AG04450 (cell line): ENCODE measurements at places on chromosomes 11 and 22.

DNA sequence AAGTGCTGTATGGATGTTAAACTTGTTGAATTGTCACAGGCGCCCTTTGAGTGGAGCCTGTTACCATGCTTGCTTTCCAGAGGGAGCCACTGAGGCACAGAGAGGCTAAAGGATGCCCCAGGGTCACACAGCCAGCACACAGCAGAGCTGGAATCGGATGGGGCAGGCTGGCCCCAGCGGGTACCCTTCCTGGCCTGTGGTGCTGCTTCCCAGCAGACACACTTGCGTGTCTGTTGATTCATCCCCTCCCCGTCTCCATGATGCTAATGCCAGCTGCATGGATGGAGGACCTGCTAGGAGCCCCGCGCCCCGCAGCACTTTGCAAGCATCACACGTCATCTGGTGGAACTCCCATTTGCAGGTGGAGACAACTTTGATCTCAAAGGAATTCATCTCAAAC, 52.4 kb upstream of the SHISAL1 start:
- no peak for DNase-seq

DNA sequence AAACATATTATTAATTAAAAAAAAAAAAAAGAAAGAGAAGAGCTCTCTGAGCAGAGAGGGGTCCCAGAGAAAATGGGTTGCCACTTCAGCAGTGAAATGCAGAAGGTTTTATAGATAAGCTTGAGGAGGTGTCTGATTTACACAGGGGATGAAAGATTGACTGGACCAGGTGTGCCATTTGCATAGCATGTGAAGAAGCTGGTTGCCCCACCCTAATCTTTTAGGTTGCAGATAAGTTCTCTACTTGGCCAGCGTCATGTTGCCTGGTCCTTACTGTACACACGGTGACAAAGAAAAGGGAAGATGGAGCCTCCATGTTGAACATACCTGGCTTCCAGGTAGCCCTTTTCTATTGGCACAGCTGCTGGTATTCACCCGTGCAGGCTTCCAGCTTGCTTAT, 41.4 kb downstream of the MS4A2 start:
- DNase-seq = no peak

DNA sequence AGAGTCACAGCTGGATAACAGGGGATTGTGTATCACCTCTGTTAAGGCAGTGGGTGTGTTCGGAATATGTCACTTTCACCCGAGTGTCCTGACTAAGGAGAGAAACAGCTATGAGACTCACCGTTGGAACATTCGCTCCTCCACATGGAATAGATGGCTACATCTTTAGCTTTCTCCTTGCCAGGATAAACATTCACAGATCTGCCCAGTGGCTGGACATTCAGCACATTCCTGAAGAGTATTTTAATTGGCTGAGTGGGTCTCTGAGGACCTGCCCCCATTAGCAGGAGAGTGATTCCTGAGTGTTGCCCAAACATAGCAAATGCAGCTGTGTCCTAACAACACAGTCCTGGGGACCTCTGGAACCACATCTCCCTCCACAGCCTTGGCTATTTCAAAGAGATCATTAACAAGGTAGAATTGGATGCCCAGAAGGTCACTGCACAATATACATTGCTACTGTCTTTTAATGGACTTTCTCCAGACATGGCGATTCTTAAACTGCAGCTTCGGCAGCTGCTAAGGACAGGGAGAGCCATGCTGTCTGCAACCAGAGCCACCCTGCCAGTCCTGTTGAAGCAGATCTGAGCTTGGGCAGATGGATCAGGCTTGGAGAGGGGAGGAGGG, 435.0 kb upstream of the CADM1 start:
- DNase-seq = peak; percentile 55

- no peak for DNase-seq
These were observed 157.4 kb downstream of the COMMD9 start for GRCh38 chr11:36131721-36132397.

DNA sequence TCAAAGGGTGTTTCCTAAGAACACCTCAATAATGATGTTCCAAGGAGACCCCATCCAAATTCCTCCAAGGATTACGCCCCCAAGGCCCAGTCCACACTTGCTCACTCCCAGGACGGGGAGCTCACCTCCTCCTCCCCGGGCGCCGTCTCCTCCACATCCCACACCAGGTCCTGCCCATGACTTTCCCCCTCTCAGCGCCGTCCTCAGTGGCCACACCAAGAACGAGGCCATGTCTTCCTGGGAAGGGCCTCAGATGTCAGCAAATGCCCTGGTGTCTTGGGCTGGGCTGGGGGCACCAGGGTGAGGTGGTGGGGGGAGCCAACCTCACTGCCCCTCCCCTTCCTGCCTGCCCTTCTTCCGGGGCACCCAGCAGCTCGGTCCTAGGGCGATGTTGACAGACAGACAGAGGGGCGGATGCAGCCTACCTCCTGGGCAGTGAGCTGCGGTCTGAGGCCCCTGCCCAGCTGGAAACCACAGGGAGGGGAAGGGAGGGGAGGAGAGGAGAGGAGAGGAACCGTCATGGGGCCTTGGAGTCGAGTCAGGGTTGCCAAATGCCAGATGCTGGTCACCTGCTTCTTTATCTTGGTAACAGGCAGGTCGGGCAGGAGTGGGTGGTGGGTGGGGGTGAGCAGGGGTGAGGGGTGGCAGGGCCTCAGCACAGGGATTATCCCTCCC, at the start of the genes C11orf21 and TSPAN32:
C11orf21 (minus strand) TSS at position 288 of the 675 bp plus-strand sequence; CDS start at position 178, 110 bp downstream.
TSPAN32 (plus strand) TSS at position 383 of the 675 bp plus-strand sequence; CDS start at position 520, 137 bp downstream.
- no peak for DNase-seq

- DNase-seq = no peak
These were observed 72.9 kb downstream of the CTTN start for GRCh38 chr11:70471254-70471653.

DNA sequence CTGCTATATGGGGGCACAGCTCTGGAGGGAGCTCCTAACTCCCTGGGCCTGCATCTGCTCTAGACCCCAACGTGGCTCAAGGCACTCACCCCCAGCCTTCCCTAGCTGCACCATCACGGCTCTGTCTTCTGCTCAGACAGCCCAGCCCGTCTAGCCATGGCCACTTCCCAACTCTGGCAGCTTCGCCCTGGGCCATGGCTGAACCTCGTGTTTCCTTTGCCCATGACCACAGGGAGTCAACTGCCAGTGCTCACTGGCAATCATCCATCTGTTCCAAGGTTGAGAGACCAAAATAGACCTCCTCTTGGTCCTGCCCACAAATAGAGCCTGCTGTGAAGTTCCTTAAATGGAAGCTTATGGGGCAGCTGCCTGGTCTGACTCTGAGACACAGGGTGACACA, 5.4 kb downstream of the LMO1 start:
- DNase-seq = no peak

- peak; percentile 99 for DNase-seq
These were observed at the start of gene XRCC6 for GRCh38 chr22:41621099-41621910. XRCC6 (plus strand) TSS chr22:41621295; CDS start chr22:41622005, 710 bp downstream.
